ENCODE measurements at places on chromosomes 3 and 15. TPM values are rescaled to one million over a fixed set of nuclear protein-coding genes. Genes with fewer than 3 reads are reported as not detected.

DNA sequence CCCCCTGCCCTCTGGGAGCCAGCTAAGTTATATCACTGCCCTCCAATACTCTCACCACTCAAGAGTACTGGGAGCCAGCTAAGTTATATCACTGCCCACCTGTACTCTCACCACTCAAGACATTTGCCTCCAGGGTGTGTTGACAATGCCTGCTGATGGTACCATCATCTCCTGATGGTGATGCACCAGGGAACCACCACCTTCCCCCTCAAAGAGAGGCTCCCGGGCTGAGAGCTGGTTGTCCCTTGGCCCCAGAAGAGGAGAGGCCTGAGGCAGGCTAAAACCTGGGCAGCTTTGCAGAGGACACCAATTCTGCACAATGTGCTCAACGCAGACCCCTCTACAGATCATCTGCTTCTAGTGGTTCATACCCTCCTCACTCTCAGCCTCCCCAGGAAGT lies 7.5 kb upstream of the HAPLN3 start:
- no peak for DNase-seq

- no peak for DNase-seq
Measured at GRCh38 chr3:81045246-81045645, 716.2 kb downstream of the GBE1 start.

GRCh38 chr3:115085197-115085865 lies 61.8 kb downstream of the ZBTB20 start:
- no peak for DNase-seq

- no peak for DNase-seq
Measured at GRCh38 chr3:164620423-164620822, 457.9 kb downstream of the SI start.

DNA sequence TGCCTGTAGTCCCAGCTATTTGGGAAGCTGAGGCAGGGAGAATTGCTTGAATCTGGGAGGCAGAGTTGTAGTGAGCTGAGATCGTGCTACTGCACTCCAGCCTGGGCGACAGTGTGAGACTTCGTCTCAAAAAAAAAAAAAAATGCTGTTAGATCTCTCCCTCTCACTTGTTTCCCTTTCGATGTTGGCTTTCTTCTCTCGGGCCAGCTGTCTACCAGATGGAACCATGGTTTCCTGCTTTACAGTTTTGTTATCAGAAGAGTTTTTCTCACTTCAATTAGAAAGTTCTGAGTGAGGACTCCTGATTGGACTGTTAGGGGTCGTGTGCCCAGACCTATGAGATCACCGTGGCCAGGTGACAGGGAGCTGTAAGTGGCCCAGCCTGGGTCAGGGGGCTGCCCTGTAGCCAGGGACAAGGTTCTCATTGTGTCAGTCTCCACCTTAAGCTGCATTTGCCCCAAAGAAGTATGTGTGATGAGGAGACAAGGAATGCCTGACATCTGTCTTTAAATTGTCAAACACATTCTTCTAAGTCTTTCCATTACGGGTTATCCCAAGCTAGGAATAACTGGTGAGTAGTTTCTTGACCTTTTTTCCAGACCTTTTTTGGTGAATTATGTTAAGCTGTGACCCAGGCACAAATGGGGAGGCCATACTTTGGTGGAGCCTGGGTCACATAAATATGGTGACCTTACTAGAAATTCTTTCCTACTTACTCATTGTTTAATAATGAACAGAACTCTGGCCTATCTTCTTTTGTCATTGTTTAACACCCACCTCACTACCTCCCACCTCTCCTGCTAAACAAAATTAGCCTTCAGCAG lies 25.2 kb downstream of the SNAPC5 start:
- DNase-seq, result no peak

DNA sequence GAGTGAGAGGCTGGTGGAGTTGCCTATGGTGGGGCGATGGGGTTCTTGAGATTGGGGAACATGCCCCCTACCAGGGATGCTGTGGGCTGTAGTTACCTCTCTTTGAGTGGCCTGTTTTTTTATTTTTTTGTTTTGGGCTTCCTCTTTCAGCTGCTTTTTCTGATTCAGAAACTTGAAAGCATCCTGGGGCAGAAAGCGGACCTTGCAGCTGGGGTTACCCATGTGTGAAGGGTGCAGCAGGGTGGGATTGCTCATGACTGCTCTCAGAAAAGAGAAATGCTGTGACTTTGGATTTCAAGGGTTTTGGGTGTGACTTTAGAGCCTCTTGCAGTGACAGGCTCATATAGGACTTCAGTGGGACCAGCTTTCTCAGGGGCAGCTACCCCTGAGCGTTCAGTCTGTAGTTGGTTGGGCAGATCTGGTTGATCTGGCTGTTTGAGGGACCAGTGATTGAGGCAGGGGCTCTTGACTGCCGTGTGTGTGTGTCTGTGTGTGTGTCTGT lies 1.8 kb downstream of the LIMD1 start:
- no peak for DNase-seq

GRCh38 chr3:49257187-49257586 lies 19.8 kb downstream of the C3orf62 start:
- no peak for DNase-seq

DNA sequence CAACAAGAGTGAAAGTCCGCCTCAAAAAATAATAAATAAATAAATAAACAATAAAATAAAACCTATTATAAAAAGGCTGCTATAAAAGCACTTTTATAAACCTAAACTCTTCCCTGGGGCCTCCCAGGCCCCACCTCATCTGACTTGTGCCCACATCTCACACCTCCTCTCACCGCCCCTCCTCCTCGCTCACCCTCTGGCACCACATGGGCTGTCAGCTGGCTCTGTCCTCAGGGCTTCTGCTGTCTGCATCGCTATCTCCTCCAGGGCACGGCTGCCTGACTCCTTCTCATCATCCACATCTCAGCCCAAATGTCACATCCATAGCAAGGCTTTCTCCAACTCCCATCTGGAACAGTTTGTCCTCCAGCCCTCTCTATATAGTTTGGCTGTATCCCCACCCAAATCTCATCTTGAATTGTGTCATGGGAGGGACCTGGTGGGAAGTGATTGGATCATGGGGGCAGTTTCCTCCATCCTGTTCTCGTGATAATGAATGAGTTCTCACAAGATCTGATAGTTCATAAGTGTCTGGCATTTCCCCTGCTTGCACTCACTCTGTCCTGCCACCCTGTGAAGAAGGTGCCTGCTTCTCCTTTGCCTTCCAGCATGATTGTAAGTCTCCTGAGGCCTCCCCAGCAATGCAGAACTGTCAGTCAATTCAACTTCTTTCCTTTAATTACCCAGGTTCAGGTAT lies 8.8 kb upstream of the SH3BP5 start:
- no peak for DNase-seq

DNA sequence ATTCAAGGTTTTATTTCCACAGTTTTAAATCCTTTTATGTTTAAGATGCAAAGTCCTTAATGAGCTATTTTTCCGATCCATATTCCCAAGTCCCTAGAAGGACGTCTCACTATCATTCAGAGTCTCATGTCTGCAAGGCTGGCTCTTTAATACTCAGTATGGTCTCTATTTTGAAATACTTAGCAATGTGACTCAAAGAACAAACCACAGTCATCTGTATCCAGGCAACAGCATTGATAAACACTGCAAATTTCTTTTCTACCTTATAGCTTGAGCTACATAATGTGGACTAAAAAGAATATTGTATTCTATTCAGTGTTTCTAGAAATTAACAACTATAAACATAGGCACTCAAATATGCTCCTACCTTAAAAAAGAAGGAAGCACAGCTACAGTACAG lies 588.3 kb upstream of the NAALADL2 start:
- peak; percentile 51 for DNase-seq

GRCh38 chr15:76512971-76513370 lies 176.4 kb downstream of the ISL2 start:
- DNase-seq, result no peak

DNA sequence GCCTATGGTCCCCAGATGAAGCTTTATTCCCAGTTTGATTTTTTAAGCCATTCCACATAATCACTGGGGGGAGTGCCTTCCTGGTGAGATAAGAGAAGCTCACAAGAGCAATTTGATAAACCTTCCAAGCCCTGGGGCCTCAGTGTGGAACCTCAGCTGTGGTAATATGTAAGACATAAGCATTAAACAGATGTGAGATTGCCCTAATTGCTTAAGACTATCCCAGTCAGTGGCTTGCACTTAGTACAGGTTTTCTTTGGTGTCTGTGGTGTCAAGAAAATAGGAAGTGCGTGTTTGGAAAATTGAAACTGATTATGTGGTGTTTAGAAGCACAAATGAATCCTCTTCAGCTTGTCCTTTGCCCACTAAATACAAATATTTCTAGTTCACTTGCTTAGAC lies 54.3 kb downstream of the LRRN1 start:
- DNase-seq, result no peak

DNA sequence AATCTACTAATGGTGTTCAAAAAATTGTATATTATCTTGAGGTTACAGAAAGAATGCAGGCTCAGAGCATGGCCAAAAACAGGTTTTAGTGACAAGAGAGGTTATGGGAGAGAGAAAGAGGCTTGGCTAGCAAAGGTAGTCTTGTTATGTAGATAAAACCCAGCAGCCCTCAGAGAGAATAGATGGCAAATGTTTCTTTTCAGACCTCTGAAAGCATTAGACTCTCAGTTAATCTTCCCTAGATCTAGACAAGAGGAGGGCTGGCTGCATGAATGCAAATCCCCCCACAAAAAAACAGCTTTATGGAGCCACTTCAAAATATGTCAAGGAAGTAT lies 62.2 kb downstream of the OSTN start:
- DNase-seq, result no peak

GRCh38 chr3:14516738-14517345 lies 23.3 kb downstream of the GRIP2 start:
- DNase-seq, result no peak

DNA sequence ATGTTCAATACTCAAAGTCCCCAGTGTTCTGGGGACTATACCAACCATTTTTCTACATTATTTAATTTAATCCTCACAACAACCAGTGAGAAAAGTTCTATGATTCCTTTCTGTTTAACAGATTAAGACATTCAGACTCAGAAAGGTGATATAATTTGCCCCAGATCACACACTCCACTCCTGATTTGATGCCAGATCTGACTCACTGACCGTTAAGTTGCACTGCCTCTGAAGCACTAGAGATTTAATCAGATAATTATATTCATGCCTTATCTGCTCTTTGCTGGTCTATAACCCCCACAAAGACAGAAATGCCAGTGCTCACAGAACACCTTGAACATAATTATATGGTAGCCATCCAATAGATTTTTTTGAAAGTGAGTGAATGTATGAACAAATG lies 501.0 kb downstream of the IGSF11 start:
- DNase-seq, result no peak

DNA sequence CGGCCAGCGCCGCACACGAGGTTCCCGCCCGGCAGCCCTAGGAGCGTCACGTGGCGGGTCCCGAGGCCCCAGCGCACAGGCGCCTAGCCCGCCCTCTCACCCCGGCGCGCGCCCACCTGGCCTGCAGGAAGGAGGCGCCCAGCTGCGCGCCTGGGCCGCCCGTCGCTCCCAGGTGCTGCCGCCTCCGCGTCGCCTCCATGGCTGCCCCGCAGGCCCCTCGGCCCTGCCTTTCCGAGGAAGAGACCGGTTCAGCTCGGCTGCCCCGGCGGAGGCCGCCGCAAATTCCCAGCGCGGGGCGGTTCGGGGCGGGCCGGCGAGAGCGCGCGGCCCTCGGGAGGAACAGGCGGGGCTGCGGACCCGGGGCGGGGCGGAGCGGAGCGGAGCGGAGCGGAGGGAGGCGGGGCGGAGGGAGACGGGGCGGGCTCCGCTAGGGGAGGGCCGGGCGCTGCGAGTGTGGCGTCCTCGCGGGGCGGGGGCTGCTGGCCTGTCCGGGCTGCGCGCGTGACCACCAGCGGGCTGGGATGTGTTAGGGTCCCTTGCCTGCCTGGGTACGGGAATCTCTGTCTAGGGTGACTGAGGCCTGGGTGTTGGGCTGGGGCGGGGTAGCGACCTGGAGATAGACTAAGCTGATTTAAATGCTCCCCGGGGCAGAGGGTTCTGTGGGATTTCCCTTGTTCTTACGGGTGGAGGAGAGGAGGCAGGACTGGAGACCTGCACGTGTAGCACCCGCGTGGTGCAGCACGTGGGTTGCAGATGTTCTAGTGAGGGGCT lies at the start of gene CLN6:
Gene CLN6 (minus strand): TSS at position 343 of the 771 bp plus-strand sequence. CDS start 144 bp downstream, at position 199.
- peak; percentile 37 for DNase-seq

DNA sequence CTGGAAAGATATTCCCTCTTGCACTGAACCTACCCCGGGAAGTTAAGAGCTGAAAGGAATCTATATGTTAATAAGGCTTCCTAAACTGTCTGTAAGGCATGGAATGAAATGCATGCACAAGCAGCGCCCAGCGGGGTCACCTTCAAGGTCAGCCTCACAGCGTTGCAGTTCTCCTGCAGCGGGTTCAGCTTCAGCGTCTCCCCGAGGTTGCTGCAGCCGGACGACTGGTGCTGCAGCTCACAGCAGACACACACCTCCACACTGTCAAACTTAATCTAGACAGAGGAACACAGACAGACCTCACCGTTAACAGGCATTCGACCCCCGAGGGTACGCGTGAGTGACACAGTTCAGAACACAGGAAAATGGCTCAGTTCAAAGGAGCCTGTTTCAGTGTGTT lies 73.3 kb downstream of the NSMCE3 start:
- DNase-seq, result no peak

DNA sequence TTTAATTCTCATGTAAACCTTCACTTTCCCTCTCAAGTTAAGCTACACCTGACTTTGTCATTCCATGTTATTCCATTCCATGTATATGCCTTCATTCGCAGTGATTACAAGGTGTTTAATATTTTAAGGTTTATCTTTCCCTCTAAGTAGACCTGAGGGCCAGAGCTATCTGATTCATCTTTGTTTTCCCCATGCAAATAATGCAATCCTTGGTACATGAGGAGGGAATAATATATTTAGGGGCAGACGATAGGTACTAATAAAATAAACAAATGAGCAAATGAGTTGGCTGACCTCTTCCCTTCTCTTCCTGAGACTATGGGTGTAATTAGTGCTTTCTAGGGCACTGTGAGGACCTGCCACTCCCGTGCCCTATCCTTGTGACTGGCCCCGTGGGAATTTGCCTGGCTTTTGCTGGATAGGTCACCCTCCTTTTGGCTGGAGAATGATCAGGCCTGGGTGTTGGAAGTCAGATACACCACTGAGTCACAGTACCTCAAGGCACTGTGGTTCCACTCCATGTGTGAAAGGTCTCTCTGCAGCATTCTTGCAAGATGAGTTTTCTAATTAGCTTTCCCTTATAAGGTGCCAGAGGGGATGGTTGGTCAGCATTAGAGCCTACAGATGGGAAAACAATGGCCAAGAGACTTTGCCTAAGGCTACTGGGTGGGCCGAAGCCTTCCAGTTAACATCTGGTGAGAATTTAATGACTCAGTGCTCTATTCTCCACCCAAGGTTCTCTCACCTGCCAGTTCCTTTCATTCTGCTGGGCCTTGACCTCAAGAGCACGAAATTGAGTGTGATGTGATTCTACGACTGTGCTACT lies 183.2 kb downstream of the P3H2 start:
- DNase-seq, result peak; percentile 98

DNA sequence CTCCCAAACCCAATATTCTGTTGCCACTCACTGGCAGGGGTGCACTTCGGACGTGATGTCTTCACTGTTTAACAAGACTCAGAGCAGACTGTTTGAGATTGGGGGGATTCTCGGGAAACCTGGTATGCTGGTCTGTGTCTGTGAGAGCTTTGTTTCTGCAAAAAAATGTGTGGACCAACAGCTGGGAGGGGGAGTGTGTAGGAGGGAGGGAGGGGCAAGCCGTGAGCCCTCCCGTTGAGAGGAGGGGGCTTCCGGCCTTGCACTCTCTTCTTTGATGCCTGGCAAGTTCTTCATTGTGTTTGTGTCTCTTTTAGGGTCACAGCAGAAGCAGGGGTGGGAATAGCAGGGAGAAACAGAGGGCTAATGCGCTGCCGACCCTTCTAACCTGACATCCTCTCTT lies 74.9 kb upstream of the NDN start:
- no peak for DNase-seq

CCR4 gene
- polyA plus RNA-seq, result not detected

CPEB1 gene
- polyA plus RNA-seq, result 4.1 TPM

TMEM207 gene
- polyA plus RNA-seq, result not detected

SMCO1 gene
- not detected for polyA plus RNA-seq

TJP1 gene
- 58.3 TPM for polyA plus RNA-seq

MESP2 gene
- 0.39 TPM for polyA plus RNA-seq

SERPINI2 gene
- polyA plus RNA-seq, result not detected
